ENCODE measurements at places on chromosomes 6 and 20.

DNA sequence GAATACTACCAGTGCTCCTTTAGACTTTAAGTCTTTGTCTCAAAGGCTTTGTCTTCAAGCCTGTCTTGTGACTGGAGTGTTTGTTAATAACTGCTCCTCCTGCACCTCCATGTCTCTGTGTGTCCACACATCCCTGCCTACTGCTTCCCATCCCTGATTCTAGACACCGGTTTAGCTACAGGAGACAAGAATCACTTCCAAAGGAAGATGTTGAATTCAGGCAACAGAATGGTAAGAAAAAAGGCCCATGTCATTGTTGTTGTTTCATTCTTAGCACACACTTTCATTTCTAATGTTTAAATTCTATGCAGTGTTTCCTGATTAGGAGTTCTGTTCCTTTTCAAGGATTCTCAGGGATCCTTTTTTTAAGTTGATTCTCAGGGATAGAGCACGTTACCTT lies 293.6 kb upstream of the STXBP5 start:
- DNase-seq, result no peak

- no peak for DNase-seq
These were observed 154.7 kb downstream of the AIG1 start for GRCh38 chr6:143215363-143215762.

- DNase-seq, result no peak
These were observed 3.1 kb downstream of the HM13 start for GRCh38 chr20:31517373-31517772.

DNA sequence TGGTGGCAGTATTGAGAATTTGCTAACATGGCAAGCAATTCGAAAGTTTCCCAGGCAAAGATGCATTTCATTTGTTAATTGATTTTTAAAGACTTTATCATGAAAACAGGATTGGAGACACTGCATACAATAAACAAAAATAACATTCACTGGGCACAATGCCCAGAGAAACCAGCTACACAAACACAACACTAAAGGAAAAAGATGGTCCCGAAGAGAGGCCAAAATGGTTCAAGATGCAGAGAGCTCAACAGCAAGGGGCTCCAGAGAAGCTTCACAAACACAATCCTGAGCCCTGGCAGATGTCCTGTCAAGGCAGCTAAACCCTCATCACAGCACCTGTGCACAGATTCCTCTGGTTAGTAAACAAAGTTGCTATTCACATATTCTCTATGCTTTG lies 79.3 kb downstream of the INSM1 start:
- no peak for DNase-seq

DNA sequence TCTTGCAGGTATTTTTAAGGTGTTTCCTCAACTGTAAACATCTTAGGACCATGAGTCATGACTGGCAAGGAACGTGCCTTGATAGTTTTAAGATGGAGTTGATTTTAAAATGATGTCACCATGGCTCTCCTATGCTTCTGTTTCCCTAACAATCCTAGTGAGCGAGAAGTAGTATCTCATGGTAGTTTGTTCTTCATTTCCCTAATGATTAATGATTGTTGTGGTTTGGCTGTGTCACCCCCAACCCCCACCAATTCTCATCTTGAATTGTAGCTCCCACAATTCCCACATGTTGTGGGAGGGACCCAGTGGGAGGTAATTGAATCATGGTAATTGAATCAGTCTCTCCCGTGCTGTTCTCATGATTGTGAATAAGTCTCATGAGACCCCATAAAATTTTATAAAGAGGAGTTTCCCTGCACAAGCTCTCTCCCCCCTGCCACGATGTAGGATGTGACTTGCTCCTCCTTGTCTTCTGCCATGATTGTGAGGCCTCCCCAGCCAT lies 16.8 kb upstream of the BNIP5 start:
- no peak for DNase-seq

- DNase-seq, result no peak
These were observed 469 bp downstream of the STX16 start for GRCh38 chr20:58651559-58651945.
